Fibroblast of pulmonary artery (primary cell): ENCODE measurements at places on chromosomes 5 and 9.

DNA sequence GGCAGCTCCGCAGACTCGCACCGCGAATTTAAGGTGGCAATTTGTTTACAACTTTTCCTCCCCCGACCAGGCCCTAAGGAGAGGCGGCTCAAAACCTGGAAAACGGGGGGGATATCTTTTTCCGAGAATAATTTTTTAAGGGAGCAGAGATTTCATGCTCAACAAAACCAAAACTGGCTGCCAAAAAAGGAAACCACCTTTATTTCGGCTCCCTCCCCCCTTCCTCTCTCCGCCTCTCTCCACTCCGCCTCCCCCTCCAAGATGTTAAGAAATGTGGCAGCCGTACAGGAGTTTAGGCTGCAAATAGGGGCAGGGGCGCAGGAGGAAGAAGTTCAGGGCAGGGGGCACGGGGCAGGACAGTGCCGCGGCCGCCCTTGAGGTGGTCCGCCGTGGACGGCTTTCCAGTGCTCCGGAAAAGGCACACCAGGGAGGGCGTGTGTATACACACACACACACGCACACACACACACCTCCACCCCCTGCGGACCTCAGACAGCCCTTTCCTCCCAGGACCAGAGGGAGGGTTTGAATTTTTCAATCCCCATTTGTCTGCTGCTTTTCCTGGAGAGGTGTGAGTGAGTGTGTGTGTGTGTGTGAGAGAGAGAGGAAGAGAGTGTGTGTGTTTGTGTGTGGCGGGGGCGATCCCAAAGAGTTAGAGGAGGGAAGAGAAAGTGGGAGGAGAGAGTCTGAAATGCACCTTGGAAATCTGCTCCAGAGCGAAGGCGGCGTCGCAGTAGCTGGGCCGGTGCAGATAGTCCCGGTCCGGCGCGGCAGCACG lies 9.1 kb downstream of the PTCH1 start:
- DNase-seq, result peak; percentile 79

DNA sequence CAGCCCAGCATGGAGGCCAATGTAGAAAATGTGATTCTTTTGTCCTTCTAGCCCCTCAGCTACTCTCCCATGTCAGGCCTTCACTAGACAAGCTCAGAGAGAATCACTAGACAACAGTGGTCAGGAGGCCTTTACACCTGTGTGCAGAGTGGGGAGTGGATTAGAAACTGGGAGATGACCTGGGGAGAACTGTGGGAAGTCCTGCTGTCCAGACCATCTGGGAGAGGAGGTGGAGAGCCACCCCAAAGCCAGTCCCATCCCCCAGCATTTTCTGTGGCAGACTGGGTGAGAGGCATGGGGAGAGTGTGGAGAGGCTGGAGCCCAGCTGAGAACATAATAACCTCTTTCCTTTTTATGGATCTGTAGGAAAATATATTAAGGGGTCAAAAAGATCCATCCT lies 452.0 kb upstream of the DMAC1 start:
- DNase-seq, result no peak

- DNase-seq, result peak; percentile 64
Measured at GRCh38 chr9:113772121-113772810, 103.8 kb upstream of the ZNF618 start.

GRCh38 chr5:7815892-7816534 lies 34.9 kb downstream of the CFAP90 start:
- DNase-seq, result peak; percentile 64

- peak; percentile 67 for DNase-seq
Measured at GRCh38 chr5:132829742-132830435, 558 bp downstream of the SHROOM1 start.

- peak; percentile 35 for DNase-seq
Measured at GRCh38 chr9:91560301-91560700, 136.7 kb upstream of the NFIL3 start.

DNA sequence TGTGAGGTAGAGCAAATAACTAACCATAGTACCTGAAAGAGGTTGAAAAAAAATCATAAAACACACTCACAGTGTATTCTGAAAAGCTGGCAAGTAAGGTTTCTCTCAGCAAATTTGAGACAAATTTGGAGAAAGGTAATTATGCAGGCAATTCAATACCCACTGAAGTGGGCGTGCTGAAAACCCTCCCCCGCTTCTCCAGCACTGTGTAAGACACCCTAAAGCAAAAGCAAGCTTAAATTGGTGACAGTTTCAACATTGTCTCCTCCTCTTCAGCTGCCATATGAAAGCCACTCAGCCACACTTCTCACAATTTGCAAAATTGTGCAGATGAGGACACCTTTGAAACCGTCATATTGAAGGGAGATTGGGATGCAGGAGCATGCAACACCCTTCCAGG lies 322.3 kb upstream of the CDH6 start:
- no peak for DNase-seq
